T-helper 2 cell treated with Interferon-gamma antibody and Interleukin-4, amounts not matched to agents 100 ng/mL and 5 ng/mL, for 36 hours (primary cell): ENCODE measurements at places on chromosomes 1 and 21. TPM values are rescaled to one million over a fixed set of nuclear protein-coding genes. Genes with fewer than 3 reads are reported as not detected.

Gene BRDT
- total RNA-seq = not detected in 2 replicates

Gene ELAPOR1
- 5.6 and 5.9 TPM in 2 replicates for total RNA-seq

Gene SPRR2F
- not detected in 2 replicates for total RNA-seq

Gene PTPN14
- total RNA-seq = 20.6 and 20.7 TPM in 2 replicates

Gene C4BPA
- total RNA-seq = not detected in 2 replicates

Gene MTMR11
- 5.4 and 6.8 TPM in 2 replicates for total RNA-seq

Gene FCRL2
- total RNA-seq = not detected in 2 replicates

Gene ZNF687
- 20.1 and 24.0 TPM in 2 replicates for total RNA-seq

Gene KRTAP21-2
- total RNA-seq = not detected in 2 replicates

Gene NCMAP
- not detected in 2 replicates for total RNA-seq

Gene ADCY10
- total RNA-seq = 0.14 and 0.16 TPM in 2 replicates

Gene PLXNA2
- total RNA-seq = 0.39 and 0.89 TPM in 2 replicates

Gene AMPD1
- total RNA-seq = not detected in 2 replicates

Gene UMODL1
- total RNA-seq = 0.09 TPM in 2 replicates

Gene OMA1
- 21.6 and 22.1 TPM in 2 replicates for total RNA-seq

Gene LAMTOR2
- total RNA-seq = 69.4 and 71.6 TPM in 2 replicates

Gene GGPS1
- 24.5 and 30.1 TPM in 2 replicates for total RNA-seq

Gene TRIM67
- not detected in 2 replicates for total RNA-seq
